ENCODE measurements at places on chromosomes 16 and 17.
A peak's percentile ranks its signal among the peaks of the same experiment; 100 is the strongest.

DNA sequence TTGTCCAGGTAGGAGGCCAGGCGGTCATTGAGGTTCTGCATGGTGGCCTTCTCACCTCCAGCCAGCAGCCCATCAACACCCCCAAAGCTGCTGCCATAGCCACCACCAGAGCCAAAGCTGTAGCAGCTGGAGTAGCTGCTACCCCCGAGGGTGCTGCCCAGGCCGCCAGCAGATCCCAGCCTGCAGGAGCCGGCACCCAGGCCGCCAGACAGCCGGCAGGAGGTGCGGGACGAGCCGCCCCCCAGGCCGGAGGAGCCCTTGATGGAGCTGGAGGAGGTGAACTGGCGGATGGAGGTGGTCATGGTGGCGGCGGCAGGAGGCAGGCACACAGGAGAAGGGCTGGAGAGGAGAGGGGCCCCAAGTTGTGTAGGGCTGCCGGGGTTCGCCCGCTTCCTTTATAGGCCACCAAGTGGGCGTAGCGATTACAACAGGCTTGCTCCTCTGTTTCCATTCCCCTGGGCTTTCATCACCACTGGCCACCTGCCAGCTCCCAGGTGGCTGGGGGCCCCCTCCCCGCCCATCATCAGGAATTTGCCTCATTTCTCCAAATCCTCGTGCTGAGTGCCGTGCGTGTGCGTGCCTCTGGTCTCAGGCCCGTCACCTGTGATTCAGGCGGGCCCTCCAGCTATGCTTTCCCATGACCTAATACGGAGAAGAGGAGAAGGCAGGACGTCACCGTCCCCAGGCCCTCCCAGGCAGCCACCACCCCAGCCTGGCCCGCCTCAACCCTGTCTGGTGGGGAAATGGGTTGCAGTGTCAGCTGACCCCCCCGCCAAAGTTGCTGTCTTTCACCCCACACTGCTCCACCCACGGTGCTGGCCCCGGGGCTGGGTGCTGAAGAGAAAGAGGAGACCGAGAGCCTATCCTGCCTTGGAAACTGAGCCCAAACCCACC, at the start of gene KRT17:
Gene KRT17 (minus strand): TSS at position 368 of the 894 bp plus-strand sequence. CDS start 66 bp downstream, at position 302.
- DNase-seq = no peak

- DNase-seq = no peak
Observed at GRCh38 chr17:77647531-77647930, 311.0 kb upstream of the TNRC6C start.

GRCh38 chr16:27820646-27821345, 242.7 kb downstream of the GSG1L start:
- no peak for DNase-seq

DNA sequence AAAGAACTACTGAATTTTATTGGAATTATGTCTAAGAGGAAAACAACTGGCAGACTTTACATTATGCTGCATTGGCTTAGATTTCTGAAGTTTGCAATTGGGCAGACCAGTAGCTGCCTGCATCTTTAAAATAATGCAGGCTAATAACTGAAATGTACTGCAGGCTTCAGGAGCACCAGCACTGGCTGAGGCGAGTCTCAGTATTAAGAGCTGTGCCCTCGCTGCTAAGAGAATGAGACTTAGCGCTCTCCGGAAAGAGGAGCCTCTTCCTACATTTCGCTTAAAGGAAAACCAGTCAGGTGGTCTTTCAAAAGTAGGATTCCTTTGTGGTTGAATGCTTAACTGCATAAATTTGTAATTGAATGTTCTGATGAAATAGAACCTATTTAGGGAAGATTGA, 885 bp downstream of the CNTNAP4 start:
- no peak for DNase-seq

- no peak for DNase-seq
Observed at GRCh38 chr16:58086381-58087208, 42.6 kb downstream of the CFAP20 start.

GRCh38 chr17:78315355-78316114, 44.3 kb downstream of the SOCS3 start:
- DNase-seq = peak; percentile 83

GRCh38 chr16:4309833-4310266, 6.0 kb upstream of the GLIS2 start:
- DNase-seq = peak; percentile 55

DNA sequence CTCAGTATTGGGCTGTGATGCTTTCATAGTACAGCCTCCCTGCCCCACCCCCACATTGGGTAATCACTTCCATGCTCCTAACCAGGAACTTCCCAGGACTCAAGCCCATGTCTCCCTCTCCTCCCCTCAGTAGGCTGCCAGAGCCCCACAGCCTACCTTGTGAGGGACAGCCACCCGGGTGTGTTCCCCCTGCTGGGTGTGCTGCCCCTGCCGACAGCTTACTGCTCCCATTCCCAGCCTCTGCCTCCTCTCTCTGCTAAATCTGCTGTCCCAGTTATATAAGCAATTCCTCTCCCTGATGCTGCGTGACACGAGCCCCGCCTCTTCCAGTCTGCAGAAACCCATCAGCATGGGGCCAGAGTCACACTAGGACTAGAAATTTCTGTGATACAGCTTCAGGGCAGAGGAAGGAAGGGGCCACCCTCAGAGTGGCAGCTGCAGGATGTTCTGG, at the start of gene RSKR:
Gene RSKR (minus strand): TSS at position 255 of the 451 bp plus-strand sequence. CDS start 24 bp downstream, at position 231.
- DNase-seq = peak; percentile 8

DNA sequence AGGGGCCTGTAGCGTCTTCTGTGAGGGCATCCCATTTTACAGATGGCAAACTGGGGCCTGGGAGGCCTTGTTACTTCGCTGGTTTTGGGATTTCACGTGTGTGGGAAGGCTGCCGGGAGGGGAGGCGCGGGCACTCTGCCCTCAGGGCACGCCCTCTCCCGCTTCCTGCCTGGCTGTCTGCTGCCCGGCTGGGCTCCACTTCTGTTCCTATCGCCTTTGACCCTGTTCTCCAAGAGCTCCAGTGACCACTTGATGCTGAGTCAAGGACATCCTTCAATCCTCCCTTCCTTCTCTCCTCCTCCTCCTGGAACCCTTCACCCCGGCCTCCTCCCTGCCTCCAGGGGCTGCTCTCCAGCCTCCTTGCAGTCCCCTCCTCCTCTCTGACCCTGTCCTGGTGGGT, 16.0 kb downstream of the SPNS3 start:
- no peak for DNase-seq

- DNase-seq = no peak
Observed at GRCh38 chr16:5496013-5496412, 398.4 kb upstream of the EEF2KMT start.

- no peak for DNase-seq
Observed at GRCh38 chr16:3274490-3274889, 8.8 kb upstream of the ZNF263 start.

- DNase-seq = peak; percentile 68
Observed at GRCh38 chr17:15233022-15233805, 31.9 kb downstream of the PMP22 start.

DNA sequence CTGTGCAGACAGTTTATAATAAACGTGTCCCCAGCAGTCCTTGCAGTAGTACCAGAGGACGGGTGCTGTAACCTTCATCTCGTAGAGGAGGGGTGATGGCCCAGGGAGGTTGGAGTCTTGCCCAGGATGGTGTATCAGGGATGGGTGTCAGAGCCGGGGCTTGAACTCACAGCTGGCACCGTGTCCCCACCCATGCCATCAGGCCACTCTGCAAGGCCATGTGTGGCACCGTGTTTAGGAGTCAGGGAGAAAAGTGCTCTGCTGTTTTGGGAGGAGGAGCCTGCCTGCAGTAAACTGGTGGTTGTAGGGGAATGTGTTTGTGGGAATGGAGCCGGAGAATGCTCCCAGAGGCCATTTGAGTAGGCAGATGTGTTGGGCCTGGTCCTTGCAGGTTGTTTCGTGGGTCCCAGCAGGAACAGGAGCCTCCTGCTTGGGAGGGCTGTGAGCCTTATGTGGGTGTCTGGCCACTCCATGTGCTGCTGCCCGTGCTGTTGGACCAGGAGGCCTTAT, 1.7 kb downstream of the ADORA2B start:
- no peak for DNase-seq

DNA sequence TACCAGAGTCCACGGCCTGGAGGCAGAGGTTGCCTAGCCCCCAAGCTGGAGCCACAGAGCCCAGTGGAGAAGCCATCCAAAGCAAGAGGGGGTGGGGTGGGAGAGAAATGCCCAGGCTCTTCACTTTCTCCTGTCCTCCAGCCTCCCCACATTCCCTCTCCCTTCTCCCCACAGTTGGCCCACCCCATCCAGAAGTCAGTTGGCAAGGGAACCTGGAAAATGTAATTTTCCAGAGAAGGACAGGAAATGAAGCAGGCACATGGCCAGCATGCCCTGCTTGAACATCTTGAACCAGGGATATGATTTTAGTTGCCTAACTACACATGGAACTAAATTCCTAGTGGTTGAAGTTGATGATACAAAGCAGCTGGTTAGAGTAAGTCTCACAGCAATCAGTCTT, 73.3 kb upstream of the IRX6 start:
- DNase-seq = peak; percentile 74

- DNase-seq = peak; percentile 76
Observed at GRCh38 chr16:8958344-8959167, 5.2 kb downstream of the USP7 start.

GRCh38 chr17:1123393-1123831, 56.4 kb downstream of the ABR start:
- no peak for DNase-seq

DNA sequence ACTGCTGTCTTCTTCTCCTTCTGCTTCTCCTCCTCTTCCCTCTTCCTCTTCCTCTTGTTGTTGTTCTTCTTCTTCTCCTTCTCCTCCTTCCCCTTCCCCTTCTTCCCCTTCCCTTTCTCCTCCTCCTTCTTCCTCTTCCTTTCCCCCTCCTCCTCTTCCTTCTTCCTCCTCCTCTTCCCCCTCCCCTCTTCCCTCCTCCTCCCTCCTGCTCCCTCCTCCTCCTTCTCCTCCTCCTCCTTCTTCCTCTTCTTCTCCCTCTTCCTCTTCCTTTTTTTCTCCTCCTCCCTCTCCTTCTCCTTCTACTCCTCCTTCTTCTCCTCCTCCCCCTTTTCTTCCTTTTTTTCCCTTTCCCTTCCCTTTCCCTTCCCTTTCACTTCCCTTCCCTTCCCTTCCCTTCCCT, 245.0 kb upstream of the IRX5 start:
- DNase-seq = no peak

DNA sequence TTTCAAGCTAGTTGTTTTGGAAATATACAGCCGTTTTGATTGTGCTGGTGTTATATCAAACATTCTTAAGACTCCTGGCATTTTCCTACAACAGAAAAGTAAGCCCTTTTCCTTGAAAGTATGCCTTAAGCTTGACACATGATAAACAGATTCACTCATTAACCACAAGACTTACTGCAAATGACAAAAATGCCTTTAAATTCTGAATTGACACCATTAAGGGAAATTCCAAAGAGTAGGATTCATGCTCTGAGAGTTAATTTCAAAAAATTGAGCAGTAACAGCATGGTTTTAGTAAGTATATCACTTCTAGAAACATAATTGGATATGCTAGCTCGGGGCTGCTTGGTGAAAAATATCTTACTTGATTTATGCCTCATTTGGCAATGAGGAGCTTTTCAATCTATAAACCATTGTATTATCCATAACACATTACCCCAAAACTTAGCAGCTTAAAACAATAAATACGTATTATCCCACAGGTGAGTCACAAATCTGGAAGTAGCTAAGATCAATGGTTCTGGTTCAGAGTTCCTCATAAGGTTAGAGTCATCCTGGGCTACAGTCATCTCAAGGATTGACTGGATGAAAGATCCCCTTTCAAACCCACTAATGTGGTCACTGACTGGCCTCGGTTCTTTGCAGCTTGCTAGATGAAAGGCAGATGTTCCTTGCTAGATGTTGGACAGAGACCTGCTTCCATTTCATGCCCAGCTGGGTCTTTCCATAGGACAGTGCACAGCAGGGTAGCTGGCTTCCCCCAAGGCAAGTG, 8.2 kb upstream of the PHAF1 start:
- DNase-seq = peak; percentile 89

- no peak for DNase-seq
Observed at GRCh38 chr17:82256242-82256885, 17.1 kb downstream of the CSNK1D start.

DNA sequence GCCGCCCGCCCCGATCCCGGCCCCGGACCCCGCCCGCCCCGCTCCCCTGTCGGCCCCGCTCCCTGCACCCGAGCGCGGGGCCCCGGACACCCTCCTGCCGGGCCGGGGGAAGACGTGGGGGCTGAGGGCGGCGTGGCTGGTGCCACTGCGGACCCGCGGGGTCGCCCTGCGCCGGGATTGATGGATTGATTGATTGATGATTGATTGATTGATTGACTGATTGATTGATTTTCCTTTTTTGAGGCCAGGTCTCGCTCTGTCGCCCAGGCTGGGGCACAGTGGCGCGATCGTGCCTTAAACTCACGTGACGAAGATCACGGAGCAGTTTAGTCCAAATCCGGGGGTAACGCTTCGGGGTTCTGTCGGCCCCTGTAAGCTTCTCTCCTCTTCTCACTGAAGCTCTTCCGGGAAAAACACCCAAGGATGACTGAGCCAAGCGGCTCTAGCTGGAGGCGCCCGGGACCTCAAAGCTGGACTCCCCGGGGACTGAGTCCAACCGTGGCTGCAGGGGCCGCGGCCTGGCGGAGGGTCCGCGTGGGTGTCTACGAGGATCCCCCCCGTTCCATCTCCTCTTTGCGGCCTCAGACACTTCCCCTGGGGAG, 40.2 kb upstream of the BHLHA9 start:
- no peak for DNase-seq

DNA sequence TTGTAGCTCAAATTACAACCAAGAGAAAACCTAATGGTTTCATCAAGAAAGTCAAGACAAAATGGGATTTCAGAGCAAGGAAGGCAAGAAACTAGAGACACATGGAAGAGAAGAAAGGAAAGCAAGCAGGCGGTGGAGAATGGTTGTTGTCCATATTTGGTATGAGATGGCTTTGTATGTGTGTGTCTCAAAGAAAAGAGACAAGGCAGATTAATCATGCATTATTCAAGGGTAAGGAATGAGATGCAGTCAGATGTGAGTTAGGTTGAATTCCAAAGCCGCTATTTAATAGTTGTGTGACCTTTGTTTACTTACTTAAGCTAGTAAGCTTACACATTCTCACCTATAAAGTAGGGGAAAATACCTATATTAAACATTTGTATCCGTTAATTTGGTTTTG, 1029.6 kb downstream of the CDH11 start:
- peak; percentile 77 for DNase-seq

- DNase-seq = peak; percentile 38
Observed at GRCh38 chr17:75077496-75078283, 10.1 kb upstream of the SLC16A5 start.

- no peak for DNase-seq
Observed at GRCh38 chr16:11624205-11624604, 37.5 kb upstream of the LITAF start.

DNA sequence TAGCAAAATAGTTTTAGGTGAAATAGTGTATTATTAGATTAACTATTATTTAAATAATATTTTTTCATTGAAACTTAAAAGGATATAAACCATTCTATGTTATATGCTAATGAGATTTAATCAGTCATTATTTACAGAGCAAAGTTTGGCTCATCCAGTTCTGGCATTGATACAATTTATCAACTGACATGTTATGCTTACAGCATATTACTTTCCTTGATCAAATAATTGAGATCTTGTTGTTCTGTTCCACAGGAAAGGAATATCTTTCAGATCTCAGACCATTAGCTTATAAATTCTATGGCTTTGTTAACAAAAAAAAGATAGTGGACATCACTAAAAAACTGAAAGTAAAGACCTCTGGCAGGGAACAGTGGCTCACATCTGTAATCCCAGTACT, 403.0 kb downstream of the ZFHX3 start:
- DNase-seq = no peak

GRCh38 chr17:41377546-41377945, 4.6 kb downstream of the KRT34 start:
- DNase-seq = peak; percentile 35

All from AG10803 (cell line).